ENCODE measurements at places on chromosomes 2 and 18.
A peak's percentile ranks its signal among the peaks of the same experiment; 100 is the strongest.

DNA sequence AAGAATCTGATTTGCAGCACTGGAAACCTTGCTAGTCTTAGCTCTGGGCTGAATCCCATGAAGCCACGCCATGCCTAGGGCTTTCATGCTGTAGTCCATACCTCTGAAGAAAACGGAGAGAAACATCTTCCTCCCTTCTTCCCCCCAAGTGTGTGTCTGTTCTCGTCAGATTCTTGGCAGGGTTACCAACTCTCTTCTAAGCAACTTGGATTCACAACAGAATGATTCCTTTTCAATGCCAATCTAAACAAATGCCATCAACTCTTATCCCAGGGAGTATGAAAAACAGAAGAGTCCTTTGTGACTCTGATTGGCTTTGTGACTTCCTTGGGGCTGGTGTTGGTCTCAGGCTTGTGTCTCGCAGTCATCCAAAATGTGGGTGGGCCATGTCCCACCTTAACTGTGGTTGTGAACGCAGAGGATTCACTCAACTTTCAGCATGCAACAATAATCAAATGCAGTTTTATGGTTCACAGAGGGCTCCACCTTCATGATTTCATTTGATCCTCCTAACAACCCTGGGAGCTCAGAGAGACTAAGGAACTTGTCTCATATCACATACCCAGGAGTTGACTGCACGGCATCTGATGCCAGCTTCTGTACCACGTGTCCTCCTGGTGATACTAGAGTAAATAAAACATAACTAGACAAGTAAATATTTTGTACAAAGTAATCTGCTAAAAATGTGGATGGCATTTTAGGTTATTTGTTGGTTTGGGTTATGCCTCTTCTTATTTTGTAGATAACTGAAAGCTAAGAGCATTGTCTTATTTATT is 186.0 kb upstream of the TNP1 start:
- DNase-seq: no peak

DNA sequence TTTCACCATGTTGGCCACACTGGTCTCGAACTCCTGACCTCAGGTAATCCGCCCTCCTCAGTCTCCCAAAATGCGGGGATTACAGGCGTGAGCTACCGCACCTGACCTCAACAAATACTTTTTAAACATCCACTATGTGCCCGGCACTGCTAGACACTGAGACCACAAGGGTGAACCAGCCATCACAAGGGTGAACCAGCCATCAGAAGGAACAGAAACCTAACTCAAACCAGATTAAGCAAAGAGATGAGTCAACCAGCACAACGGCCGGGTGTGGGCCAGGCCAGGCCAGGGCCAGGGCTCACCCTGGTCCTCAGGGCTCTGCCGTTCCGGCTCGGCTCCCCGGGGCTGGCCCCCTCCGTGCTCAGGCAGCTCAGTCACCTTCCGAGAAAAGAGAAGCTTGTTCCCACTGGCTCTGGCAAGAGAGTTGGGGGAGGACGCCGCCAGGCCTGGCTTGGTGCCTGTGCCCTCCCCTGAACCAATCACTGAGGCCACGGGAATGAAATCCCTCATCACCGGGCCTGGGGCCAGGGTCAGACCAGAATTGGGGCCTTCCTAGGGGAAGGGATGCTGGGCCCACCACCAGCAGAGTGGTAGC is 4.4 kb downstream of the TEX44 start:
- DNase-seq: peak; percentile 67

DNA sequence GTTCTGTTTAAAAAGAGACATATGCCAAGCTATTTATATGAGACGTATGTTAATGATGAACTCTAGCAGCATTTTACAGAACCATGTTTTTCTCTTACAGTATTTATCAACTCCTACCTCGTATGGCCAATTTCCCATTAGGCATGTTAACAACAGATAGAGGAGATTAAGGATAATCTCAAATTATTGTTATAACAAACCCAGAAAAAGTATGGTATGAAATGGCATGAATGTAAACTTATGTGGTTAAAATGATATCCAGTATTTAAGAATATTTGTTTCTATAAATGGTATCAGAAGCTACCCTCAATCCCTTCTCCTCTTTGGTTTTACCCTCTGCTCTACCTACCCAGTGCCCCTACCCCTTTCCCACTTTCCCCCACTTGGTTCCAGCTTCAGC is 132.0 kb downstream of the IKZF2 start:
- DNase-seq: no peak

DNA sequence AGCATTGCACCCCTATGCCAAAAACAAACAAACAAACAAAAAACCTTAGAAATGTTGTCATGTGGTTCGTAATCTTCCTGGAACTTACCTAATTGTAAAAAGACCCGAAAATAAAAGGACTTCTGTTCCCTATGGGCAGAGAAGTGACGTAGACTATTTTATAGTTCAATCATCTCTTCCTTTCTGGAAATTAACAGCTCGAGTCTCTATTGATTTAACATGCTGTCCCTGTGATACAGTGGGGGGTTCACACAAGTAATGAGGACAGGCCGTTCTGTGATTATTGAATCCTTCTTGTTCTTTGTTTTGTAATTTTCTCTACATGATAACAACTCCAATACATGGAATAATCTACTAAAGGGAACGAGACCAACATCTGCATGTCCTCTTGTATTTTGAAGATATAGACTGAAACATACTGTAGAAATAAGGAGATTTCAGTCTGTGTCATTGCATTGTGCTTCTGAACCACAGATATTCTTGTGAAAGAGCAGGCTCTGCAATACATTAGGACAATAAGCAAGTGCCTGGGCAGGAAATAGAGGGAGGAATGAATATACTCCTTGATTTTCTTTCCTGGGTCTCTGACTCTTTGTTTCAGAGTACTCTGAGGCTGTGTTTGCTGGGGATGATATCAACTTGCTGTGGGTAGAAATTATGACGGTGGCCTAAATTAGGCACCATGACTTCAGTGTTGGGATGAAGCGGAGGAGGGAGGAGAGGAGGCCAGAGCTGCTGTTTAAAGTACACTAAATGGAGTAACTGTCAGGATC is 65.7 kb upstream of the PPM1B start:
- no peak for DNase-seq

DNA sequence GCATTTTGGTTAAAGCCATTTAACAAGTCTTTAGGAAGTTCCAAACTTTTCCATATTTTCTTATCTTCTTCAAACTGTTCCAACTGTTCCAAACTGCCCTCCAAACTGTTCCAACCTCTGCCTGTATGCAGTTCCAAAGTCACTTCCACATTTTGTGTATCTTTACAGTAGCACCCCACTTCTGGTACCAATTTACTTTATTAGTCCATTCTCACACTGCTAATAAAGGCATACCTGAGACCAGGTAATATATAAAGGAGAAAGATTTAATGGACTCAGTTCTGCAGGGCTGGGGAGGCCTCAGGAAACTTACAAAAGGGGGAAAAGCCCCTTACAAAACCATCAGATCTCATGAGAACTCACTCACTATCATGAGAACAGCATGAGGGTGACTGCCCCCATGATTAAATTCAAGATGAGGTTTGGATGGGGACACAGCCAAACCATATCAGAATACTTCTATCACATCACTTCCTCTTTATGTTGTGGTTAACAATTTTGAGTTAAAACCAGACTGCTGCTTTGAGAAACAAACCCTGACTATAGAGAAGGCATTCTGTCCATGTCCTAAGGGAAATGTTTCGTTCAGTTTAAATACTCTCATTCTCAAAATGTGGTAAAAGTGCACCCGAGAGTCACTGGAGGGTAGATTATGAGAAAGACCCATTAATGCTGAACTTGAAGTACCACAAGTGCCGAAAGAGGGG is 11.0 kb downstream of the IL18R1 start:
- no peak for DNase-seq

DNA sequence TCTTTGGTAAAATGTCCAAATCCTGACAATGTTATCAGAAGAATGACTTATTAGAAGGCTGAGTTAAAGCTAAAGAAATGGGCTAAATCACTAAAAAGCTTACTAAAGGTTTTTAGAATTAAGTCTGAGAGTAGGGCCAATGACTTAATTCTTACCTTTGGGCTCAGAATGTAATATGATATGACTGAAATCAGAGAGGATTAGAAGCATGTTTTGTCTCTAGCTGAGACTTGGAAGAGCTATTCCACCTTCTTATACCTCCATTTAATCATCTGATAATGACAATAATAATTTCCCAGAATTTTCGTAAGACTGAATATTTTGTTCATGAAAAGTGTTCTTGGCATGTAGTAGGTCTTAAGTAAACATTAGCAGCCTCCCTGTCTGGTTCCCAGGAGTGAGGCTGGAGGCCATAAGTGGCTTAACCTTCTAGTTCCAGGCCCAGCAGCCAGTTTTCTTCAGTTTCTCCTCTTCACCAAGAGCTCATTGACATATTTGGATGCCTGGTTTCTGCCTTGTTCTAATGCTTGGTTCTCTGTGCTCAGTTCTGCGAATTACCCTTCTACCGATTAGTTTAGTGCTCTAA is 25.5 kb upstream of the E2F6 start:
- no peak for DNase-seq

DNA sequence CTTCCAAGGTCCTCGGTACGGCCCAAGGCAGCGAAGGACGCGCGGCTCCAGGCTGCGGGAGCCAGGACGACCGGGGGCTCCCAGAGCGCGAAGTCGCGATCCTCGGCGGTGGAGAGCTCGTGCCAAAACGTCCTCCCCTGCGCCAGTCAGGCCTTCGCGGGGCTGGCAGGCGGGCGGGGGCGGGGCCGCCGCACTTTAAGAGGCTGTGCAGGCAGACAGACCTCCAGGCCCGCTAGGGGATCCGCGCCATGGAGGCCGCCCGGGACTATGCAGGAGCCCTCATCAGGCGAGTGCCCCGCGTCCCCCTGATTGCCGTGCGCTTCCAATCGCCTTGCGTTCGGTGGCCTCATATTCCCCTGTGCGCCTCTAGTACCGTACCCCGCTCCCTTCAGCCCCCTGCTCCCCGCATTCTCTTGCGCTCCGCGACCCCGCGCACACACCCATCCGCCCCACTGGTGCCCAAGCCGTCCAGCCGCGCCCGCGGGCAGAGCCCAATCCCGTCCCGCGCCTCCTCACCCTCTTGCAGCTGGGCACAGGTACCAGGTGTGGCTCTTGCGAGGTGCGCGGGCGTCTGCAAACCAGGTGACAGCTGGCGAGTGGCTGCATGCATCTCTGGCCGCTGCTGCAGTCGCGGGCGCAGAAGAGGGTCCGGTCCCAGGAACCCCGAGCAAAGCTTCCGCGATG is at the start of gene CIDEA:
CIDEA (plus strand) TSS at position 226 of the 684 bp plus-strand sequence; CDS start at position 249, 23 bp downstream.
- DNase-seq: no peak

GRCh38 chr2:196809260-196809659 is at the start of gene C2orf66:
Gene C2orf66, minus strand, starts transcription at chr2:196809355. Its CDS starts 19 bp downstream, at chr2:196809336.
- no peak for DNase-seq

DNA sequence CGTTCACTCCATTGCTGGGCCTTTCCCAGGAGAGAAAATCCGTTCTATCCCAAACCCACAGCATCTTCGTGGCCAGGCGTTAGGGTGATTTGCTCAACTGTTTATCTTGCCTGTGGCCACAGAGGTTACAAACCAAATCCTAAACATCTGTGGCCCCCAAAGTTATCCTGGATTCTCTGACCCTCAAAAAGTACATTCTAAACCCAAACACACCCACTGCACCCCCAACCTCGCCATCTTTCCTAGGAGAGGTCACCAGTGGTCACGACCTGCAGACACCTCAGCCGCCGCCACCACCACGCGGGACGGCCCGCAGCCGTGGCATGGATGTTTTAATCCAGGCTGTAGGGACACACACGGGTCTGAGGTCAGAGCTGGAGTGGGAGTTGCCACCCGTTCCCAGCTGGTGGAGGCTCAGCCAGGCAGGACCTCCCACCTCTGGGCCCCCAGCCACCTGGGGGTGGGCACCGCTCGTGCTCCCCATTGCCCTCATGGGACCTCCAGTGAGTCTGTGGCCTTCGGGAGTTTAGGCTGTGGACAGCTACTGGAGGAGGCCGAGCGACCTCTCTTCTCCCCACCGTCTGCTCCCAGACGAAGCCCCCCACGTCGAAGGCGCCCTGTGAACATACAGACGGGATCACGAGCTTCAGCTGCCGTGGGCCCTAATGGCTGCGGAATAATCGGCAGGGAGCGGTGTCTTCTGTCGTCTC is 72.0 kb downstream of the KCNG2 start:
- no peak for DNase-seq

- peak; percentile 80 for DNase-seq
Observed at GRCh38 chr2:71581026-71581425, 127.7 kb downstream of the DYSF start.

GRCh38 chr2:174760845-174761473 is 3.3 kb downstream of the CHRNA1 start:
- DNase-seq: no peak

- DNase-seq: no peak
Observed at GRCh38 chr2:6645672-6646071, 220.0 kb downstream of the CMPK2 start.

- DNase-seq: no peak
Observed at GRCh38 chr2:129754421-129754820, 225.0 kb upstream of the RAB6C start.

DNA sequence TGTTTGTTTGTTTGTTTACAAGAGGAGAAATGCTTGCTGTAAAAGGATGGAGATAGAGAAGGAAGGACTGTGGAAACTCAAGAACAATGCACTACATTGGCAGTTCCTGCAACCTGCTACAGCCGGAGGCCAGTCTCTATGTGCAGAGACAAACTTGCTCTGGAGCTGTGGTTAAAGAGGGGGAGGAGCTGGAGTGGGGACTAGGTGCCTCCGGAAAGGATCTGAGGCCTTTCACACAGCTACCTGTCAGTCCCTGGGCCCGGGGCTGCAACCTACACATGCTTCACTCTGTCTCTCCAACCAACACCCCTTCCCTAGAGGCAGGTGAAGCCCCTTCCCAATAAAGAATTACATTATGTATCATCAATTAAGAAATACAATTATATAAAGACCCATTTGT is 1234.0 kb upstream of the ZEB2 start:
- no peak for DNase-seq

DNA sequence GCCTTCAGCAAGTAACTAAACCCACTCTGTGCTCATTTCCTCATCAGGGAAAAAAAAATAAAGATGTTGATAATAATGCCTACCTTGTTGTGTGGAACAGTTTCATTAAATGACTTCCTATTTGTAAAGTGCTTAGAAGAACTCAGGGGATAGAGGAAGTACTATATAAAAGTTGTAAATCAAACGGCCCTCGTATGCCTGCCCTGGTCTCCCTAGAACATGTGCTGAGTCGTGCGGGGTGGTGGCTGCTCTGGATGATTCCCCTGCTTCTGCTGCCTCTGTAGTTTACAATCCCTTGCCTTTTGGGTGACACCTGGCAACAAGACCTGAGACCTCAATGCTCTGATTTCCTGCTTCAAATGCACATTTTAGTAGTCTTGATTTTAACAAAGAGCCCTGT is 170.0 kb downstream of the CERS6 start:
- DNase-seq: no peak

GRCh38 chr18:44508474-44508873 is 172.2 kb upstream of the SETBP1 start:
- no peak for DNase-seq
